Renal pelvis (tissue), 12 donors: ENCODE measurements at places on chromosomes 6 and 20. TPM values are rescaled to one million over a fixed set of nuclear protein-coding genes. Genes with fewer than 3 reads are reported as not detected.

RMND1 gene
- polyA plus RNA-seq = 43.9 TPM

MOXD1 gene
- 168 TPM for polyA plus RNA-seq

TCF21 gene
- polyA plus RNA-seq = 237 TPM

KCNQ5 gene
- 0.21 TPM for polyA plus RNA-seq

GMPR gene
- 9.8 TPM for polyA plus RNA-seq

PRELID3B gene
- 72.7 TPM for polyA plus RNA-seq

ARMC12 gene
- 0.94 TPM for polyA plus RNA-seq

SOBP gene
- polyA plus RNA-seq = 12.6 TPM

NKAIN4 gene
- 41.1 TPM for polyA plus RNA-seq

ARFGEF3 gene
- polyA plus RNA-seq = 6.7 TPM

DEFB124 gene
- polyA plus RNA-seq = 0.70 TPM

MRPS26 gene
- polyA plus RNA-seq = 63.5 TPM

CALHM6 gene
- 0.80 TPM for polyA plus RNA-seq

CD40 gene
- 5.7 TPM for polyA plus RNA-seq

AHCY gene
- 209 TPM for polyA plus RNA-seq

GHRH gene
- not detected for polyA plus RNA-seq

RIPOR3 gene
- 8.5 TPM for polyA plus RNA-seq

SIRPB1 gene
- polyA plus RNA-seq = 0.18 TPM

TINAG gene
- polyA plus RNA-seq = 29.8 TPM

TSPO2 gene
- 1.2 TPM for polyA plus RNA-seq

TCP11 gene
- polyA plus RNA-seq = 2.2 TPM

DNMT3B gene
- 9.9 TPM for polyA plus RNA-seq

ELOVL2 gene
- 9.0 TPM for polyA plus RNA-seq

MTFR2 gene
- 2.9 TPM for polyA plus RNA-seq

PGC gene
- polyA plus RNA-seq = 0.16 TPM
